Activated T-helper 1 cell treated with anti-CD3 and anti-CD28 coated beads, Interleukin-12 subunit alpha, Interleukin-12 subunit beta, Interleukin-2, Interleukin-4 antibody, amounts not matched to agents 30 ng/mL and 10 ng/mL and 1 ng/mL, durations not matched to agents 14 hours and 24 hours and 36 hours (primary cell): ENCODE measurements at places on chromosomes 3 and 15.

DNA sequence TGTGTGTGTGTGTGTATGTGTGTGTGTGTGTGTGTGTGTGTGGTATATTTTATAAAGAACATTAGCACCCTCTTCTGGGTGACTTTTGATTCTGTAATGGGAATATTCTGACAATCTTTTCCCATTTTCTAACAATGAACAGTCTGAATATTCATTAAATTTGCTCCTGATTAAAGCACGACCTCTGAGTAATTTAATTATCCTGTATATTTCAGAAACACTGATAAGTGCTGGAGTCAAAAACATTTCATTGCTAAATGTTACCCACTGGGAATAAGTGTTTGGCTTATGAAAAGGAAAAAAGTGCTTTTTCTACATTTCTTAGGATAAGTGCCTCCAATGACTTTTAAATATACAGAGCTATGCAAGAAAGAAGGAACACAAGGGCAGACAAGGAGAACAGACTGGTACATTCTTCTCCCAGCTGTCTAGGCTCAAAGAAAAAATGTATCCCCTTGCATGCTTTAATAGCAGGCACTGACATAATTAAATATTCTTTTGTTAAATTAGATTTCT, 32.3 kb upstream of the SYNPR start:
- DNase-seq = no peak

DNA sequence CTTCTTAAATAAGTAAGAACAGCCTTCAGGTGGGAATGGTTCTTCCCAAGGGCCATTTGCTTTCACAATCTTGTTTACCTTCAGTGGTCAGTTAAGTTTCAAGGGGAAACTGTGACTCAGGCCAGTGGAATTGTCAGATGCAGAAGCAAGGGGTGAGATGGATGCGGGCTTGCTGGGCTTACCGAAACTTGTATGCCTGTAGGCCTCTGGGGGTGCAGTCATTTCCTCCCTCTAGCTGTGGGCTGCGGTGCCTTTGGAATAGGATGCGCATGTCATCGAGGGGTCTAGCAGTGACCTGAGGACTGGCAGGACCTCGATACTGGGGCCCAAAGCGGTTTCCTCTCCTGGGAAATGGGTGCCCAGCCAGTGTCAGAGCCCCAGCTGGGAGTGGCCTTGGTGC, 121.6 kb downstream of the EEFSEC start:
- no peak for DNase-seq

DNA sequence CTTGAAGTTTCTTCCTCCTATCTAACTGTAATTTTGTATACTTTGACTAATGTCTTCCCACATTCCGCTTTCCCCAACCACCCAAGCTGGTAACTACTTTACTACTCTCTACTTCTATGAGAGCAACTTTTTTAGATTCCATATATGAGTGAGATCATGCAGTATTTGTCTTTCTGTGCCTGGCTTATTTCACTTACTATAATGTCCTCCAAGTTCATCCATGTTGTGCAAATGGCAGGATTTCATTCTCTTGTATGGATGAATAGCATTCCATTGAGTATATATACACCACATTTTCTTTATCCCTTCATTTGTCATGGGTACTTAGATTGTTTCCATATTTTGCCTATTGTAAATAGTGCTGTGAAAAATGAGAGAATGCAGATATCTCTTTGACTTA, 78.5 kb upstream of the CCNL1 start:
- DNase-seq = no peak

DNA sequence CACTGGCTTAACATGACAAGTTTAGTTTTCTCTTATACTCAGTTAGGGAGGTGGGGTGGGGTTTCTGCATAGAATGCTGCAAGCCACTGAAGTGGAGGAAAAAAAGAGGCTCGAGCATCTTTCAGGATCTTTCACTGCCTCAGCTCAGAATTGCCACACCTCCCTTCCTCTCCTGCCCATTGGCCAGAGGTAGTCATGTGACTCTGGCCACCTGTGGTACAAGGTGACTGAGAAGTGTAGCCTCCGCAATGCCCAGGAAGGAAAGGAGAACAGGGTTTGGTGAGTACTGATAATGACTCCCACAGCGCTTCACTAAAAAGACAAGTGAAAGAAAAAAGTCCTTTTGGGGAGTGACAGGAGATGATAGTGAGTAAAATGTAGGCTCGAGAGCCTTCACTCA, 124.3 kb upstream of the TRIM42 start:
- no peak for DNase-seq

DNA sequence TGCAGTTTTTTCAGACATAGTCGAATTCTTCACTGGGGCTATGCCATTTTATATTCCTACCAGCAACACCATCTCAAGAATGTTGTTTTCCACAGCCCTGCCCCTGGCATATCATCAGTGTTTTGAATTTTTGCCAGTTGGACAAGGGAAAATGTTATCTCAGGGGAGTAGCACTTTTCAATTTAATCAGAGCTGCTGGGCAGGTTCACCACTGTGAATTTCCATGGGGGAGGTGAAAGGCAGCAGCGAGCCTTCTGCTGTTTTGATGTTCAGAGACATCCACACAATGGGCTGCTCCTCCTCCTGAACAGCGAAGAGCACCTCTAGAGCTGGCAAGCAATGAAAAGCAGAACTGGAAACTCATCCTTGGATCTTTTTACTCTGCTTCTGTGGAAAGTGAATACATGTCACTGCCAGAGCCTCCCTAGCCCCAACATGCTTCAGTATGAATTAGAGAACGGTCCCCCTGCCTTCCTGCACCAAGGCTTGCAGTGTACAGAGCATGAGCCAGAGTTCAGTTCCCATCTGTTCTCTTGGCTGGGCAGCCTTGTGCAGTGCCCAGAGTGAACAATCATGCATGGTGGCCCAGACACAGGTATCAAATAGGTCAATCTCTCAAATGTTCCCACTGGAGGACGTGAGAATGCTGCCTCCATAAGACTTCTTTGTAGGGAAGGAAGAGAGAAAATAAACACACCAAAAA, 56.1 kb upstream of the RAD18 start:
- DNase-seq = no peak

DNA sequence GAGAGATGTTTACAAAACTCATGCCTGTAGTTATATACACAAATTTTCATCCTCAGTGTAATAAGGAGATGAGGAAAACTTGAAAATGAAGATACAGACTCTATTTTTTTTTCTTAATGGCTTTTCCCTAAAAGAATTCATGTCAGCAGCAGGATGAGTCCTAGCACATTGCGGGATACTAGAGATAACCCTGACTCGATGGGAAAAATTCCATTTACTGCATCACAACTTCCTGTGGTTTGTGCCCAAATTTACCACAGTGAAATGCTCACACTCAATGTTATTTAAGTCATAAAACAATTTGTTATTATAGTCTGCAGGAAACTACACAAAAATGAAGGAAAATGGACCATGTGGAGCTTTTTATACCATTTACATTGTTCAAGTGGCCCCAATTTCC, 581.9 kb upstream of the ZNF717 start:
- no peak for DNase-seq

- DNase-seq = no peak
Measured at GRCh38 chr3:138347960-138348753, at the start of gene MRAS. Gene MRAS, plus strand, starts transcription at chr3:138348579. Its CDS starts 24,305 bp downstream, at chr3:138372884.

GRCh38 chr3:172461530-172462138, 13.4 kb upstream of the GHSR start:
- DNase-seq = no peak

DNA sequence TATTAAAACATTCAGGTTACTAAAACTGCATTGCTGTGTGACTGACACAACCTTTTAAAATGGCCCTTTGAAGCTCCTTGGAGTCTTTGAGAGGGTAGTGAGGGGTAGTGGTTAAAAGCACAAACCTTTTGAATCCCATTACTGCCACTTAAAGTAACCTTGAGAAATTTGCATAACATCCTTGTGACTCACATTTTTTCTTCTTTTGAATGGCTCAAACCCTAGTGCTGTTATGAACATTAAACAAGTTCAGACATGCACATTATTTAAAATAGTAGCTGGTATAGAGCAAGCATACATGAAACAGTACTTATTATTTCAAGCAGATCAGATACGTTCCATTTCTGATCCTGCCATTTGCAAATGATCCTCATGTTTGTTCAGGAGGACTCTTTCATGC, 3.7 kb upstream of the CLDN1 start:
- no peak for DNase-seq

GRCh38 chr3:86948822-86949221, 42.1 kb downstream of the VGLL3 start:
- DNase-seq = no peak

GRCh38 chr3:35709691-35710090, 70.4 kb downstream of the ARPP21 start:
- no peak for DNase-seq

- DNase-seq = no peak
Measured at GRCh38 chr15:69696946-69697345, 244.3 kb downstream of the RPLP1 start.

- DNase-seq = no peak
Measured at GRCh38 chr3:103554451-103554850, 1119.6 kb downstream of the ZPLD1 start.

DNA sequence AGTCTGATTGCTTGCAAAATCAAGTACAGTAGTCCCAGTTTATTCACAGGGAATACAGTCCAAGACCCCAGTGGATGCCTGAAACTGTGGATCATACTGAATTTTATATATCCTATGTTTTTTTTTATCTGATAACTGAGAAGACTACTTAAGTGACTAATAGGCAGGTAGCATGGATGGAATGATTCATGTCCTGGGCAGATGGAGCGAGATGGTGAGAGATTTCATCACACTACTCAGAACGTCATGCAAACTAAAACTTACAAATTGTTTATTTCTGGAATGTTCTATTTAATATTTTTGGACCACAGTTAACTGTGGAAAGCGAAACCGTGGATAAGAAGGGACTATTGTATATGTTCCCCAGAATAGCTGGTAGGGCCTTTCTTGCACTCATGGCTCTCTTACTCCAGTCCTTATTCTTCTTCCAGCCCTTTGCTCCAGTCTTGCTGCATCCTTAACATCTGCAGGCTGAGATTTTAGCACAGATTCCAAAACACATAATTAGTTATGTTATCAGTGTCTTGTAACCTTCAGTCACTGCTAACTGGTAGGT, 290.0 kb downstream of the ADAMTSL3 start:
- DNase-seq = no peak
